ENCODE measurements at places on chromosomes 1 and 21.

DNA sequence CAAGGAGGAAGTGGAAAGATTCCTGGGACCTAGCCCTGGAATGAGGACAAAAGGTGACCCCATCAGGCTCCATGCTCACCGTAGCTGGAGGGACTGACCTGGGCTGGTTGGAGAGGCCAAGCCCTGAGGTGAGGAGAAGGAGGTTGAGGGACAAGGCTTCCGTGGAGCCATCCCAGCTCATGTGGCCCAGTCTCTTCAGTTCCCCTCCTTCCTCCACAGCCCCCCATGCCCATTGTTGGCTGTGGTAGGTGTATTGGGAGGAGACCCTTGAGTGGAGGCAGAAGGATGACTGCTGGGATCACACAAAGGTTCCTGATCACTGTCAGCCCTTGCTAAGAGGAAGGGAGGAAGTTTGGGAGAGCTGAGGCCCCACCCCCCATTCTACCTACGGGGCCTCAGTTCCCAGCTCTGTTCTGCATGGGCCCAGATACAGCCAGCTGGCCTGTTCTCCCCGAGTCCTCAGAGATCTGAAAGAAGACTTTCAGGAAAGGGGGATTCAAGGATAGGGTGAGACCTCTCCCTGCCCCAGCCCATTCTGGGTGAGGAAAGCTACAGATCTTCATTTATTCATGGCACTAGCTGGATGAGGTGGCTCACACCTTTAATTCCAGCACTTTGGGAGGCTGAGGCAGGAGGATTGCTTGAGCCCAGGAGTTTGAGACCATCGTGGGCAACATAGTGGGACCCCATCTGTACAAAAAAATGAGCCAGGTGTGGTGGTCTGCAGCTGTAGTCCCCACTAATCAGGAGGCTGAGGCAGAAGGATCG is 17.3 kb downstream of the RHBG start:
- no peak for DNase-seq

DNA sequence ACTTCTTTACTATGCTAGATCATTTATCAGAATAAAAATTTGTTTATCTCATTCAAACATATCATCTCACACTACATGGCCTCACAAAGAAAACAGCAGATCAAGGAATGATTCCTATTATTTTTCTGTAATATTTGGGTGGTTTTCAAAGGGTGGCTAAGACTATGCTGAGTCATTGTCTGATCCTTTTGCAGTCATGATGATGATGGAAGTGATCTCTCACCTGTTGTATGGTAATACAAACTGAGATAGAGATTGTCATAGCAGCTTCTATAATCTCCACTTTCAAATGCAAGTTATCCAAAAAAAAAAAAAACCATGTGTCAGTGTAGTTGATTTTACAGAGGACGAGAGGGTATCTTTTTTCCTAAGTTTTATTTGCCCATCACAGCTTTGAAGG is 37.2 kb upstream of the GBP5 start:
- DNase-seq = no peak

GRCh38 chr1:19424651-19425570 is 60.4 kb downstream of the CAPZB start:
- DNase-seq = no peak

GRCh38 chr1:3064296-3064850 is 4.6 kb upstream of the PRDM16 start:
- DNase-seq = no peak

DNA sequence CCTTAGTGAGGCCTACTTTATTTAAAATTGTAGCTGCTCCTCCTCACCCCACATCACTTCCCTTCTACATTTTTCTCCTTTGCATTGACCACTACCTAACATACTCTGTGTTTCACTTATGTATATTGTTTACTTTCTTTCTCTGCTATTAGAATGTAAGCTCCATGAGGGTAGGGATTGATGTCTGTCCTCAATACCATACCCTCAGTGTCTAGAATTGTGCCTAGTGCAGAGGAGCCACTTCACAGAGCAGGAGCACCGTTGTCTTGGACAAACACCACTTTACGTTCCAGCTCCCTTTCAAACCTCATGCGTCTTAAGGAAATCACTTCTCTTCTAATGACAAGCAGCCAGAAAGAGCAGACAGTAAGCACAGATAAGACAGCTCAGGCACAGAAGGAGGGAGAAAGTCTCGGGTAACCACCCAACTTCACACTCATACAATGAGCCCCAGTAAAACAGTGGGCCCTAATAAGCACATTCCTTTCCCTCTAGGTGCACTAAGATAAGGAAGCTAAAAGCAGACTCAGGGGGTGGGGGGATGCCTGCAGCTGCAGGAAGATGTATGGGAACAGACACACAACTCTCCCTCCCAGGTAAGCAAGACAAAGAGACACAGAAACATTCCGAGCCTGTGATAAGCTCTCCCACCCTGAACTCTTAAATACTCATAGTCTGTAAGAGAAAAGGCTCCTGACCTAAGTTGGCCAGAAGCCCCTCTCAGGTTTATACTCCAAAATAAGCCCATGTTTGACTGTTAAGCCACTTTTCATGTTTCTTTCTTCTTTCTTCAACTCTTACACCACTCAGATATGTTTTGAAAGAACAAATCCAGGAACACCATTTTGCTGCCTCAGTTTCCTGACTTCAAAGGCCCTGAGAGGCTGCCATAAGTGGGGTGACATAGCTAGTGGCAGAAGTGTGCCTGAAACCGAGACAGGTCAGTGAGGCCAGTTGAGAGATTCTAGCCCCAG is 7.1 kb upstream of the PLEKHM2 start:
- DNase-seq = no peak

GRCh38 chr1:109256971-109257681 is 7.8 kb downstream of the CELSR2 start:
- no peak for DNase-seq

DNA sequence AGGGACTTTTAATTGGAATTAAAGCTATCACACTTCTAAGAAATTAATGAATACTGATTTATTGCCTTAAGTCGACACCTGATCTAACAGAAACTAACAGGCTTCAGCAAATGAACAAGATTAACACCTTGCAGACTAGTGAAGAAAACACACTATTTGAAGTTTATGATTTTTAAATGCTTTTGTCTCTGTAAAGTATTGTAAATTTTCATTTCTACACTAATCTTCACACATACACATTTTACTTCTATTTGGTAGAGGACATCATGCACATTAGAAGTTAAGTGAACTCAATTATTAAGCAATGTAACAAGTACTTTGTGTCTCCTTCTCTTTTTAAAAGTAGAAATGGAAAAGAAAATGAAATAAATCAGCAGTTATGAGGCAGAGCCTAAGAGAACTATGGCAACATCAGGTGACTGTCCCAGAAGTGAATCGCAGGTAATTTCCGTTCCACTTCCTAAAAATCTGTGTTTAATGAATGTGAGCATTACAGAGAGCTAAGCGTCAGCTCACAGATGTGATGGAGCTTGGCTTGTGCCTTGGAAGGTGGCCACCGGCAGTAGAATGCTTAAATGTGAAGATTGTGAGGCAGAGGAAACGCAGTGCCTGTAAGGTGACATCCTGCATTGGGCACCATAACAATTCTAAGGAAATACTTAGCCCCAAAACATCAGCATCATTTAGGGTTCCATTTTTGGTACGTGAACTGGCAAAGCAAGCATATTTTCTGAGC is 1.2 kb downstream of the PRMT2 start:
- DNase-seq = peak; percentile 22

DNA sequence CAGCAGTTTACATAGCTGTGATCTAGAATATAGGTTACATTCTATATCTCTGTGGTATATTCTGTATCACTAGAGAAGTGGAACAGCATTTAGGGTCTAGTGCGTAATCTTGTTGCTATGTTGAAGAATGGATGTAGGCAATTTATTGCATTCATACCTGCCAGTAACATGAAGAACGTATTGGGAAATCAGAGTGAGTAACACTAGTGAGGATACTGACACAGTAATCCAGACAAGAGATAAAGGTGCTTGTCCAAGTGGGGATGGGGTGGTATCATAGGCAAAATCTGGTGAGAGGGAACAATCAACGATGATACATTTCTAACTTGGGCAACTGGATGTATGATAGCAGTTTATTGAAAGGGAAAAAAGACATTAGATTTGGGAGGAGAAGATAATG is 9.8 kb downstream of the PPP2R5A start:
- DNase-seq = no peak

- DNase-seq = no peak
These were observed 143.7 kb downstream of the TM2D1 start for GRCh38 chr1:61581251-61581650.

- DNase-seq = peak; percentile 98
These were observed 26.8 kb downstream of the UMODL1 start for GRCh38 chr21:42097860-42098454.

DNA sequence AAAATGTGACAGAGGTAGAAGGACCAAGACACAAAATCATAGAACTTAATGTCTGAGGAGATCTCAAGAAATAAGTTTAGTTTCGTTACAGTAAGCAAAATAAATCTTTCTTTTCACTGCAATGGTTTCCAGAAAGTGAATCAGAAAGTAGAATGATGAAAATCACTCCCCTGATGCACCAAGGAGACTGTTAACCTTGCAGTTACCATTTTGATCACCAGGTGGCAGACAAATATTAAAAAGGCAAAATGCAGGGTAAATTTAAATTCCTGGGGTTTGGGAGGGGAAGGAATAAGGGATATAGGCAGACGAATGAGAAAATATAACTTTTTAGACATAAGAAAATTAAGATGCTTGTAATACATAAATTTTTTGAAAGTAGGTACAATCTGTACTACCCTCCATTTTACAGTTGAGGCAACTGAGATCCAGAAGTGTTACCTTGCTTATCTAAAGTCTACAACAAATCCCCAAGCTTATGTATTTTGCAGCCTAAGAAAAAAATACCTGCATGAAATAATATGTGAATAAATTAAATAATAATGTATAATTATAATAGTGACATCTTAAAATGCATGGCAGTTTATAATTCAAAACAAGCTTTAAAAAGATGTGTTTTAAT is 253.2 kb downstream of the CRB1 start:
- DNase-seq = peak; percentile 60

GRCh38 chr21:25506261-25506660 is 101.0 kb downstream of the MRPL39 start:
- no peak for DNase-seq

DNA sequence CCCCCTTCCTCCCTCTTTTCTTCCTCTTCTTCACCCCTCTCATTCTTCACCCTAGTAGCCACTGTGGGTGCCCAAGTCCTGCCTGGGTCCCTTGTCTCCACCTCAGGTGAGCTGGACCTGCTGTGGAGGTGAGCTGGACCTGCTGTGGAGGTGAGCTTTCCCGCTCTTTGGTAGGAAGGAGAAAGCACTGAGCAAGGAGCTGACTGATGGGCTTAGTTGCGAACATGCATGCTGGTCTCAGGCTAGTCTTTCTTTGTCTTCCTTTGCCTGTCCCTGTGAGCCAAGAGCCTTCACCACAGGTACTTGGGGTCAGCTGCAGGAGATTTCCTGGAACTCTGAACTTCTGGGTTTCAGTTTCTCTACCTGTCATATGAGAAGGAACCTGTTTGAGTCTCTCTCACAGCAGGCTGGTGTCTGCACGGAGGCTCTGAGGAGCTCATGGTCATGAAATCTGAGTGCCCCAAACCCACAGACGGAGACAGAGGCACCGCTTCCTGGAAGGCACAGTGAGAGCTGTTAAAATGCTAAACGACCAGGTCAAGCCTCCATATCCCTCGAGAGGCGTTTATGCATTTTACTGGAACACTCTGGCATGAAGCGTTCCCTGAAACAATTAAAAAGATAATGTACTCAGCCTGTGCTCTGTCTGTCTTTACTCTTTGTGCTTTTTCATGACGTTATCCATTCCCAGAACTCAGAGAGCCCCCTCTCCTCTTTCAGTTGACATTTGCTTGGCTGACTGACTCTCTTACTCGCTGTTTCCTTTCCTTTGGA is 69.5 kb downstream of the RHOU start:
- no peak for DNase-seq

DNA sequence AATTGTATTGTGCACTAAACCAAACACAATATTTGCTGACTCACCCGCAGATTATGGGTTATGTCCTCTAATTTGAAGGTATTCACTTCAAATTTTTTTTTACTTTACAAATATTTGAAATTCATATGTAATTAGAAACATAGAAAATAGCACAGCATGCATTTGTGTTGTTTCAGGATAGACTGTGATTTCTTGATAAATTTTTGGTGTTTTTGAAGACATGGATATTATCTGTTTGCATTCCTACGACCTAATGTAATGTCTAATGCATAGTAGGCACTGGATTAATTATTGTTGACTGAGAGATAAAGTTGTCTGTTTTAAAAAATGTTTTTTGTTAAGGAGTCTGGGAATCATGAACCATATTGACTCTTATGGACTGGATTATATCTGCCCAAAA is 850.2 kb downstream of the BRINP3 start:
- no peak for DNase-seq

DNA sequence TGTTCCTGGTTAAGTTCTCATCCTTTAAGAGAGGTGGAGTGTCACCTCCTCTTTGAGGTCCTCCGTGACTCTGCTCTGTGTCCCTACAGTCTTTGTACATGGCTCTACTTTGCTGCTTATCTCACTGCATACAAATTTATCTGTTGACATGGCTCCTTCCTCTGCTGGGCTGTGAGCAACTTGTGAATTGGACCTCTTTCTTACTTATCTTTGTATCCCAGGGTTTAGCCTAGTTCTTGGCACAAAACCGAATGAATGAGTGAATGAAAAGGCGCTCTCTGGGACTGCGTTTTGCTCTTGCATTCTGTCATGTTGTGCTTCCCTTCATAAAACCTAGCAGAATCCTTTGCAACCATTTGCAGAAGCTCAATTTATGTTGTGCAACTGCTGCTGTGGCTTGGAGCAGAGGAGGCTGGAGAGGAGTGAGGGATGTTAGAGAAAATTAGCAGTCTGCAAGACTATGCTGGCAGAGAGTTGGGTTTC is 12.4 kb downstream of the SLC26A9 start:
- DNase-seq = no peak

DNA sequence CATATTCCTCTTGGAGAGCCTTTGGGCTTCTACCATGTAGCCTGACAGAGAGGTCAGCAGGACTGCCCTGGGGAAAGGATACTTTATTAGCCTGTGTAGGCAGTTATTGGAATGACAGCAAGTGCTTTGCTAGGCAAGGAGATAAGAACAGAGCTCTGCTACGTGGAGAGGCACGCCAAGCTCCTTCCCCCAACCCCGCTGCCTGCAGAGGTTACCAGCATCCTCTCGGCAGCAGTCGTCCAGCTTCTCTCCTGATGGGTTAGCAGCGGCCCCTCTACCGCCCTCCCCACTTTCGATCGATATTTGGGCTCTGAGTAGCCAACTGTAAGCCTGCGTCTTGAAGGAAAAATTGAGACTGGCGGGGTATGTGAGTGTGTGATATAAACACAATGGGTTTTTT is 122.3 kb downstream of the DHRS3 start:
- DNase-seq = no peak

DNA sequence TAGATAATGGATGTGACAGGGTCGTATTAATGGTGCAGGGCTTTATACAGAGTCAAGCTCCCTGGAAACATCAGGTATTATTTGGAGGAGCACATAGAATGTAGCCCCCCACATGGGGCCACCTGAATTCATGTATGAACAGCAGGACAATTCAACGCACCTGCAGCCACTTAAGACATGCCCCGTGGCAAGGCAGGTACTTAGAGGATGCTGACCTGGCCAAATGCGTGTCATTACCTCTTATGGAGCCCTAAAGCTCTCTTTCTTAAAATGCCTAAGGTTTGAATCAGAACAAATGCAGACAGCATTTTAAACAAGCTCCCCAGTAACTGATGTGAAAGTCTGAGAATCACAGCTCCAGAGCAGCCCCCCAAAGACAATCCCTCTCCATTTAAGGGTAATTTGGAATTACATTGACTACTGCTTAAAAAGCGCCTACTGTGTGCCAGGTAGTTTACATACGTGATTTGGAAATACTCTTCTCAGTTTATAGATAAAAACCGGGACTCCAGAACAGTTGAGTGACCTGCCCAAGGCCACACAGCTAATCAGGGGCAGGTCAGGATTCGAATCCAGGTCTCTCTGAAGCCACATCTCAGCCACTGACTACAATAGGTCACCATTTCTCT is 71.0 kb upstream of the KLHDC7A start:
- no peak for DNase-seq
